ENCODE measurements at places on chromosomes 7 and 10. TPM values are rescaled to one million over a fixed set of nuclear protein-coding genes. Genes with fewer than 3 reads are reported as not detected.

- no peaks in the 10 kb centered on the region for H3K36me3 ChIP-seq
- H3K27ac ChIP-seq: no peak overlapping the region
- H3K27me3 ChIP-seq: no peaks in the 10 kb centered on the region
Measured at GRCh38 chr7:34752929-34753328, 94.9 kb downstream of the NPSR1 start.

GRCh38 chr7:106486331-106486730 lies 174.6 kb downstream of the CCDC71L start:
- H3K27me3 ChIP-seq: peaks cover 6% of the 10 kb centered on the region
- no peak overlapping the region for H3K4me3 ChIP-seq
- peaks cover 24% of the 10 kb centered on the region for H3K4me1 ChIP-seq
- H3K36me3 ChIP-seq: no peaks in the 10 kb centered on the region

GRCh38 chr7:20270867-20271266 lies 53.7 kb upstream of the MACC1 start:
- H3K4me3 ChIP-seq: no peak overlapping the region
- H3K27ac ChIP-seq: no peak overlapping the region
- H3K4me1 ChIP-seq: peaks cover 9% of the 10 kb centered on the region
- no peaks in the 10 kb centered on the region for H3K36me3 ChIP-seq
- DNase-seq: no peak
- no peaks in the 10 kb centered on the region for H3K27me3 ChIP-seq

DNA sequence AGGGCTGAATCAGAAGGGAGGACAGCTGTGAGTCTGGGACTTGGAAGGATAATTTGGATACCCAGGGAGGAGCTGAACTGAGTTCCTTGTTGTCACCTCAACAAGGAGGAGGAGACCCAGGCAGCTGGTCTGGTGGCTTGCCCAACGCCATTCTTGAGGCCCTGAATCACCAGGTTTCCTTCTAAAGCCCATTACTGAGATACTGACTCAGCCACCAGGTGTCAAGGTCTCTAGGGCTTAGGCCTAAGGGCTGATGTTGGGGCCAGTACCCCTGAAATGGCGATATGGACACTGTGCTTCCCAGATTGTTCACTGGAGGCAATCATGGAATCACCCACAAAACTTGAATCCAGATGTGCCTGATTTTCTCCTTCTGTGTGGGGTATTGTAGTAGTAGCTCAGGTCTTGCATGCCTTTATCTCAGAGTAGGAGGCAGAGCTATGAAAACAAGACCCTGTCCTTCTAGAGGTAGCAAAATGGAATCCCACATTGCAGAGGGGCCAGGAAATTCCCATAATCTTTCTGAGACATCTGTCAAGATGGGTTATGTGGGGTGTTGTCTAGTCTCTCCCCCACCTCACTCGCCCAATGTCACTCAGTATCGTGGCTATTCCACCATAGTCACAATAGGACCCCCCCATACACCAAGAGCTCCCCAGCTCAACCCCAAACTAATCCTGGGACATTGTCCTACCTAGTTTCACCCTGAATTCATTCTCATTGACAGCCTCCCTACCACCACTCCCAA lies 1.8 kb upstream of the ATG9B start:
- DNase-seq: no peak
- no peak overlapping the region for H3K27ac ChIP-seq
- peaks cover 22% of the 10 kb centered on the region for H3K27me3 ChIP-seq
- peaks cover 8% of the 10 kb centered on the region for H3K4me1 ChIP-seq
- no peak overlapping the region for H3K4me3 ChIP-seq

The HMX2 gene
- not detected for total RNA-seq

- DNase-seq: no peak
- no peaks in the 10 kb centered on the region for H3K4me1 ChIP-seq
- H3K36me3 ChIP-seq: no peaks in the 10 kb centered on the region
- H3K27me3 ChIP-seq: peaks cover 2% of the 10 kb centered on the region
- H3K27ac ChIP-seq: no peak overlapping the region
- no peak overlapping the region for H3K4me3 ChIP-seq
Measured at GRCh38 chr7:36506820-36507219, 117.2 kb downstream of the ANLN start.

DNA sequence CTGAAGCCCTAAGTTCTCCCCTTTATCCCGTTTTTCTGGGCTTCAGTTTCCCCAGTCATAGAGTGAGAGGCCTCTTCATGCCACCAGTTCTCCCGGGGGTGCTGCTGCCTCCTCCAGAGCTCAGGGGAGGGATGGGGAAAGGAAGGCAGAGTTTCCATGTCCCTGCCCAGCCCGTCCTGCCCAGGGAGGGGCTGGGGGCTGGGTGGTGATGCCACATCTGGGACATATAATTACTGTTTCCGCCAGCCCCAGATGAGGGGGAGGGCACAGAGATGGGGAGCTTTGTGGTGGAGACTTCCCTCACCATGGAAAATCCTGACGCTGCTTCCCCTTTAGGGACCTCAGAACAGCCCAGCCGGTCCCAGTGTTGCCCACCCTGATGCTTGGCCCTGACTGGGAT lies 4.1 kb downstream of the AQP1 start:
- H3K27me3 ChIP-seq: no peaks in the 10 kb centered on the region
- no peaks in the 10 kb centered on the region for H3K36me3 ChIP-seq
- peaks cover 16% of the 10 kb centered on the region for H3K4me1 ChIP-seq
- no peak overlapping the region for H3K4me3 ChIP-seq

Data from osteoblast (primary cell).